Lung microvascular endothelial cell (primary cell): ENCODE measurements at places on chromosomes 11 and 22. TPM values are rescaled to one million over a fixed set of nuclear protein-coding genes. Genes with fewer than 3 reads are reported as not detected.

The SLN gene
- total RNA-seq = not detected in 2 replicates

The OR5P2 gene
- not detected in 2 replicates for total RNA-seq

The USP2 gene
- total RNA-seq = 0.20 and 0.22 TPM in 2 replicates

The SLC22A9 gene
- not detected in 2 replicates for total RNA-seq

The P2RY6 gene
- 0.20 and 0.22 TPM in 2 replicates for total RNA-seq

The CD3D gene
- not detected in 2 replicates for total RNA-seq

The MMP13 gene
- total RNA-seq = not detected in 2 replicates

The OR2AT4 gene
- total RNA-seq = not detected in 2 replicates

The OR8G1 gene
- not detected in 2 replicates for total RNA-seq

The ARHGEF17 gene
- 28.0 and 30.7 TPM in 2 replicates for total RNA-seq

The CCDC157 gene
- 1.1 and 1.4 TPM in 2 replicates for total RNA-seq
